Right lobe of liver (tissue), 6 donors: ENCODE measurements at places on chromosomes 5 and 9.

GRCh38 chr5:4868140-4868735 is 271.9 kb upstream of the ADAMTS16 start:
- H3K36me3 ChIP-seq, result no peaks in the 10 kb centered on the region
- H3K4me1 ChIP-seq, result no peaks in the 10 kb centered on the region
- H3K4me3 ChIP-seq, result no peak overlapping the region
- no peak for DNase-seq
- H3K27ac ChIP-seq, result no peak overlapping the region

DNA sequence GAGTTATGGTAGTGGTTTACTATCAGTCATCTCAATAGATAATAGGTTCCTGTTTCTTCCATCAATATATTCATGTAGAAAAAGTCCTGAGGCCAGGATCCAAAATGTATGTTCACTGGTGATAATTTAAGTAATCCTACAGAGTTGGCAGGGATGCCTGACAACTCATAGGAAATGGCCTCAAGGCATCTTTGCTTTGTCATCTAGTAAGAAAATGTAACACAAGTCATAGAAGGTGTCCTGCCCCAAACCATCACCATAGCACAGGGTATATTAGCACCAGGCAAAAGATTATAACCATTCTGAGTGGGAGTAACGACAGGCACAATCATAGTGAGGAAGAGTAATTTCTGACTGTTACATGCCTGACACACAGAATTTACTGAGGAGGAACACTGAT is 257.0 kb downstream of the TMEM167A start:
- H3K4me3 ChIP-seq, result no peak overlapping the region
- H3K36me3 ChIP-seq, result no peaks in the 10 kb centered on the region
- H3K4me1 ChIP-seq, result no peaks in the 10 kb centered on the region
- no peaks in the 10 kb centered on the region for H3K27me3 ChIP-seq
- no peak for DNase-seq

- H3K36me3 ChIP-seq, result no peaks in the 10 kb centered on the region
- H3K4me1 ChIP-seq, result no peaks in the 10 kb centered on the region
- H3K27ac ChIP-seq, result no peak overlapping the region
- DNase-seq, result no peak
Measured at GRCh38 chr5:123786411-123786810, 274.4 kb downstream of the CSNK1G3 start.

GRCh38 chr5:55306641-55307382 is 682 bp downstream of the DHX29 start:
- peak overlapping the region; percentile 92 for H3K27ac ChIP-seq
- H3K27me3 ChIP-seq, result no peaks in the 10 kb centered on the region
- peak overlapping the region; percentile 86 for H3K4me3 ChIP-seq
- DNase-seq, result no peak

DNA sequence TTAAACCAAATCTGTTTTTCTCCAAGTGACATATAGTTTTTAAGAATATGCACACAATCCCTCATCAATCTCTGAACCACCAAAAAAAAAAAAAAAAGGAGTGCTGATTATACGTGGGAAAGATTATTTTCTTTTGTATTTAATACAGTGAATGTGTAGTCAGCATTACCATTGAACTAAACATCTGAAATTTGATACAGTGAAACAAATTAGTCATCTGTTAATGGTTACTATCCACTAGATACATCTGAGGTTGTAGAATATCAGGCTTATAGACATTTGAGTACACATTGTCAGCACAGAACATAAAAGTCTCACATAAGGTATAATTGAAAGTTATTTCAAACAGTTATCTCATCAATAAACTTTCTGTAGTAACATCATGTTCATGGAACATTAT is 87.0 kb downstream of the SLF1 start:
- H3K4me3 ChIP-seq, result no peak overlapping the region
- no peaks in the 10 kb centered on the region for H3K36me3 ChIP-seq
- DNase-seq, result no peak
- H3K27ac ChIP-seq, result no peak overlapping the region
- H3K27me3 ChIP-seq, result no peaks in the 10 kb centered on the region

- H3K36me3 ChIP-seq, result no peaks in the 10 kb centered on the region
- no peak overlapping the region for H3K27ac ChIP-seq
- H3K4me1 ChIP-seq, result no peaks in the 10 kb centered on the region
- H3K4me3 ChIP-seq, result no peak overlapping the region
- no peaks in the 10 kb centered on the region for H3K27me3 ChIP-seq
- no peak for DNase-seq
Measured at GRCh38 chr9:20321423-20322082, 300.7 kb downstream of the MLLT3 start.

DNA sequence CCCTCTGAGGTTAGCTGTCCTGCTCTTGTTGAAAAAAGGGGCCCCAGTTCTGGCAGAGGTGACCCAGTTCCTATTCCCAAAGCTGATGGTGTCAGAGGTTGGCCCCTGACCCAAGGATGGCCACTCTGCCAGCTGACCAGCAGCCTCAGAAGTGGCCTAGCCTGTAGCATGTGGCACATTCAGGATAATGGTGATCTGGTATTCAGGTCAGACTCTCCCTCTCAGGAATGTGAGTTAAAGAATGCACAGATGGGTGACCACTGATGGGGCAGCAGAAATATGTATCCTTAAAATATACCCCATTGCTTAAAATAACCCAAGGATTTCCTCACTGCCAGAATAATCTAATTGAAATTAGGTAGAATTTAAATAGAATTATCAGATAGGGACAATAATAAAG is 369.2 kb downstream of the SEMA5A start:
- DNase-seq, result no peak
- H3K4me1 ChIP-seq, result peaks cover 5% of the 10 kb centered on the region
- no peaks in the 10 kb centered on the region for H3K27me3 ChIP-seq
- H3K4me3 ChIP-seq, result no peak overlapping the region

DNA sequence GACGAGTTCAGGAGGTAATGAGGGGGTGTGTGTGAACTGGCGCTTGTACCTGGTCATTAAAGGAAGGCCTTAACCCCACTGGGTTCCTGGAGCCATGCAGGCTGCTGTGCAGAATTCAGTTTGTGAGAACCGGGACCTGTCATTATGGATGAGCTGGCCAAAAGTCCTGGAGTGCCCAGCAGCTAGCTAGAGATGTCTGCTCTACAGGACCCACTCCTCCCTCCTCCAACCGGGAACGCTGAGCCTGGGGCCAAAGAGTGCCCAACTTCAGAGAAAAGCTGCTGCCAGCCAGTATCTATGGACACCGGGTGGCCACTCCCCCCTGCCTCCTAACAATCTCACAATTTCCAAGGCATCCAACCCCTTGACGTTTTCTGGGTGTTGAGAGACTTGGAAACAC is 1.2 kb downstream of the ENTREP1 start:
- H3K27me3 ChIP-seq, result peaks cover 9% of the 10 kb centered on the region
- no peak for DNase-seq
- H3K4me3 ChIP-seq, result no peak overlapping the region
- no peaks in the 10 kb centered on the region for H3K4me1 ChIP-seq

GRCh38 chr9:20280330-20280729 is 342.0 kb downstream of the MLLT3 start:
- H3K36me3 ChIP-seq, result no peaks in the 10 kb centered on the region
- no peaks in the 10 kb centered on the region for H3K27me3 ChIP-seq
- H3K27ac ChIP-seq, result no peak overlapping the region
- H3K4me3 ChIP-seq, result no peak overlapping the region
- H3K4me1 ChIP-seq, result no peaks in the 10 kb centered on the region
